ENCODE measurements at places on chromosomes 4 and X.

DNA sequence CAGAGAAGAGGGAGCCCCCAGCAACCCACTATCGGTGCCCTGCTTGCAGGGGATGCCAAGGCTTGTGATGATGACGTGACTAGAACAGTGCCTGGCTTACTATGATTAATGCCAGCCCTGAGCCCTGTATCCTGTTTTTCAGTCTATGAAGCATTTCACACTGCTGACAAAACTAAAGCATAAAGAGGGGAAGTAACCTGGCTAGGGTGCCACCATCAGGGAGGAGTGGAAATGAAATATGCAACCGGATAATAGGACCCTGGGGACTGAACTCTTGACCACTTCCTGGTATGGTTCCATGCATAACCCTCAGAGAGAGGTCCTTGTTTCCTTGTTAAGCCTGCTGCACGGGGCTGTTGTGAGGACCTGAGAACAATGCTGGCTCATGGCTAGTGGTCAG lies 50.3 kb downstream of the MED28 start:
- DNase-seq: no peak

GRCh38 chr4:2882341-2882740 lies 38.7 kb downstream of the ADD1 start:
- no peak for DNase-seq

- DNase-seq: peak; percentile 6
Measured at GRCh38 chr4:99043346-99043745, 45.2 kb downstream of the ADH5 start.

GRCh38 chr4:87306056-87306455 lies 16.6 kb downstream of the HSD17B13 start:
- no peak for DNase-seq

GRCh38 chr4:139985401-139985800 lies 168.6 kb downstream of the MAML3 start:
- no peak for DNase-seq

- no peak for DNase-seq
Measured at GRCh38 chr4:7487502-7487901, 52.8 kb upstream of the PSAPL1 start.

DNA sequence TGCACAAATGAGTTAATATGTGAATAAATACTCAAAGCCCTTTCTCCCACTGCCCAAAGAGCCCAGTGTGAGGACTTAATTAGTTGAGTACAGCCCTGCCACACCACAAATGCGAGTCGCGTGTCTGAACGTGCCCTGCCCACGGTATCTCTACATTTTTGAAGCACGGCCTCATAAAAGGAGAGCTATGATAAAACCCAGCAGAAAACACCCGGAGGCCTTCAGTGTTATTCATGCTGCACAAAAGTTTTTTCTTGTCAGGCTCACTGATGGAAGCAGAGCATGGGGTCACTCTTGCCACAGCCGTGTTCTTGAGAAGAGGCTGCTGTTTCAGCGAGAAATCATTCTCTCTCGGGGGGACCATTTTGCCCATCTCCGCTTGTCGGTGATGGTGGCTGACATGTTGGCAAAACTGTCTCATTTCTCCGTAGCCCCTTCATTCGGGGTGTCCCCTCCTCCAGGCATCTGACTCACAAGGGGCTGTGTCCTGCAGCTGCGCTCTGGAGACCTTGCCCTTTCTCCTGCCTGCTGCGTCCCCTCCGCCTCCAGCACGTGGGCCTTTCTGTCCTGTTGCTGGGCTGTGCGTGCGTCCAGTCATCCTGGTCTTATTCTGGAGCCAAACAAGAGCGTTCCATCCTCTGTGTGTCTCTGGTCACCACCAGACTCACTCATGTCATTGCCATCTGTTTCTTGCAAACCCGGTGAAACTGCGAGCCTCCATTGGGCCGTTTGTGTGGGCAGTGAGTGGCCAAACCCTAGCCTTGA lies 88.8 kb downstream of the SORCS2 start:
- DNase-seq: no peak
